ENCODE measurements at places on chromosomes 2 and 18. TPM values are rescaled to one million over a fixed set of nuclear protein-coding genes. Genes with fewer than 3 reads are reported as not detected.

Gene CDH20
- total RNA-seq = not detected

Gene ASXL2
- 7.0 TPM for total RNA-seq

Gene MDH1B
- total RNA-seq = 0.42 TPM

Gene LCT
- not detected for total RNA-seq

Gene CXCR1
- not detected for total RNA-seq

Gene FHOD3
- total RNA-seq = 0.53 TPM

Gene FN1
- 887 TPM for total RNA-seq

Gene GPR75
- total RNA-seq = 2.3 TPM

Gene SERPINB4
- total RNA-seq = 0.26 TPM

- peak; percentile 35 for DNase-seq
These were observed 241.4 kb downstream of the CDH20 start for GRCh38 chr18:61574665-61575064.

GRCh38 chr18:63553081-63553480 is 10.9 kb downstream of the SERPINB12 start:
- peak; percentile 3 for DNase-seq

- DNase-seq = no peak
These were observed 22.3 kb upstream of the ASAP2 start for GRCh38 chr2:9184361-9184760.

DNA sequence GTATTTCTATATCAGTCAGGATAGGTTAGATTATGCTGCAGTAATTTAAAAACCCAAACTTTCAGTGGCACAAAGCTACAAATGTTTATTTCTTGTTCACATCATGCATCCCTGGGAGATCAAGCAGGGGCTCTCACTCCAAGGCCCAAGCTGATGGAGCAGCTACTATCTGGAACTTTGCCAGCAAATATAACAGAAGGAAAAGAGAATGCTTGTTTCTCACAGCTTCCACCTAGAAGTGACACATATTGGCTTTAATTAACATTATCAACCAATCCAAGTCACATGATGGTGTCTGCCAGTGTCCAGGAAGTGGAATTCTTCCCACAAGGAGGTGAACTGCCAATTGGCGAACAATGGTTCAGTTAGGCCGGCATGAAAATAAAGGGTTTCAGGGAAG is 306.9 kb downstream of the BCL11A start:
- DNase-seq = no peak

GRCh38 chr18:4631239-4631638 is 176.1 kb upstream of the DLGAP1 start:
- no peak for DNase-seq

- DNase-seq = no peak
These were observed 274.0 kb downstream of the NDUFA10 start for GRCh38 chr2:239750929-239751678.

GRCh38 chr2:61006486-61007105 is 10.9 kb upstream of the PEX13 start:
- DNase-seq = no peak

DNA sequence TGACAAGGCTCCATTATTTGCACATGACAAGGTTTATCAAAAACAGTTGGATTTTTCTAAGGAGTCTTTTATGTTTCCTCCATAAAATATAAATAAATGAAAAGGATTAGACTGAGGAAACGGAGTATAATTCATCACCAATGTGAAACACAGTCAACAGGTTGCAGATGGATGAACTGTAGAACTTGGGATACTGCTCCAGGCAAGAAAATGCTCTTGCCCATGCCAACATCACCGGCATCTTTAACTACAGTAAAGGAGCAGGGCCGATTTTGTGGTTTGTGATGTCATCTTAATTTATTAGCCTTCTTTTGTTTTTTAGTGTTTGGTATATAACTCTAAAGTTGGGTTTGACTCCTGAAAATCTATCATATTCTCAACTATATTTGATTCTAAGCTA is 577.3 kb downstream of the EPHA4 start:
- no peak for DNase-seq

DNA sequence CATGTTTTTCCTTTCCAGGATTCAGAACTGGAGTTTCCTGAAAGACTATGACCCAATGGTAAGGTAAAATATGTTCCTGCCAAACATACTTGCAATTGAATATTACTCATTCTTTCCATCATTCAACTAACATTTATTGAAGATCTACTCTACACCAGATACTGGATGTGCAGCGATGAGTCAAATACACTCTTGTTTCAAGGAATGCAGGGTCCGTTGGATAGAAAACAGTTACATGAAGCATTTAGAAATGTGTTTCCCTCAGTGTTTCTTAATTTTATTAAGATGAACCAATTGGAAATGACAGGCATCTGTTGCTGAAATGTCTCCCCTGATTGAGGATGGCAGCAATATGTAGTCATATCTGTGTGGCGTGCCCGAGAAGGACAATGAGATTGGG is 14.8 kb upstream of the SLC66A3 start:
- DNase-seq = no peak

GRCh38 chr2:106886916-106887758 is 1.2 kb upstream of the ST6GAL2 start:
- no peak for DNase-seq

DNA sequence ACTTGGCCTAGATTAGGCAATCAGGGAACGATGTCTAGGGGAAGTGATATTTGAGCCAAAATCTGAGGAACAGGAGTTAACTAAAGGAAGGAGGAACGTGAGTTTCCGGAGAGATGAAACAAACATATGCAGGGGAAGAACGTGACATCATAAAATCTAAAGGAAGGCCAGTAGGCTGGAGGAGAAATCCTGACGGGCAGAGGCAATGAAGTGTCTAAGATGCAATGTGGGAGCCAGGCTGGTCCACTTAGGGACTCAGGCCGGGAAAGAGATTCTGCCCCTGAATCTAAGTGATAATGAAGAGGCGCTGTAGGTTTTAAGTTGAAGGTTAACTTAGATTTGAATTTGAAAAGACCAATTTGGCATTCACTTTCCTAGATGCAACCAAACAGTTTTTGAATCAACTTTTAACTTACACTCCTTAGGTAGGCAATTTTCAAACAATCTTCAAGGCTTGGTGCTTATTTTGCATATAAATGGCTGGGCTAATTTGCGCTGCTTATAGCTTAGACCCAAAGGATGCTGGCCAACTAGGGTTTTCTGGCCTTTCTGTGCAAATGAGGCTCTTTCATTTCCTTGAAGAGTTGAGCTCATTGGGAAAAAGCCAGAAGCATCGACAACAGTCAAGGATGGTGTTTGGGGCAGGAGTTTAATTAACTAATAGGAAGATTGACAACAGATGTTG is 221.7 kb downstream of the SOX11 start:
- no peak for DNase-seq

- DNase-seq = no peak
These were observed 207.5 kb upstream of the FOSL2 start for GRCh38 chr2:28185153-28185552.

DNA sequence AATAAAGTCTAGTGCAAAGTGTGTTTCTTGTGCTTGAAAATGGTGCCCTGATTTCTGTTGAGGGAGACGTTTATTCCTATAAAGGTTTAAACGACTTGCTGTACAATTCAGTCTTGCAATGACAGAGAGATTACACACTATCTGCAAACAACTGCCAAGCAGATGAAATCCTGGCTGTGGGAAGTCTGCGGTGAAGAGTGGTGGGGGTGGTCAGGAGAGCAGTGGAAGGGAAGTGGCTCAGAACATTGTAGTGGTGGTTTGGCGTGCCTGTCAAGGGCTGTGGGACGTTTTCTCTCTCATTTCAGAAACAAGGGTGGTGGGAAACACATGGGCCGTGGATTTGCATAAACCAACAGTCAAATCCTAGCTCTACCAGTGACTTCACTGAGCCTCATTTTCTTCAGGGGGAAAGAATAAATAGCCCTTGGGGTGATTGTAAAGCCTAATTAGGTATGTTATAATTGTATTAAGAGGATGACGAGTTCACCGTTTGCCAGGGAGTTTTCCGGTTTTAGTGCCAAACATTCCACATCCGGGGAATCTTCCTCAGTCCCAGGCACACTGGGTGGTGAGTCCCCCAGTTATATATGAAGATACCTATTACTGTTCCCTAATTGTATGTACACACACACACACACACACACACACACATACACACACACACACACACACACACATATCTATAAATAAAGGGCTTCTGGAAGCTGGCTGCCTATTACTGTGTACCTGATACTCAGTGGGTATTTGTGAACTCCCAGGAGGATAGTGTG is 115.0 kb downstream of the SPTBN1 start:
- peak; percentile 90 for DNase-seq

- no peak for DNase-seq
These were observed 27.5 kb upstream of the SUCLG1 start for GRCh38 chr2:84486441-84487115.

DNA sequence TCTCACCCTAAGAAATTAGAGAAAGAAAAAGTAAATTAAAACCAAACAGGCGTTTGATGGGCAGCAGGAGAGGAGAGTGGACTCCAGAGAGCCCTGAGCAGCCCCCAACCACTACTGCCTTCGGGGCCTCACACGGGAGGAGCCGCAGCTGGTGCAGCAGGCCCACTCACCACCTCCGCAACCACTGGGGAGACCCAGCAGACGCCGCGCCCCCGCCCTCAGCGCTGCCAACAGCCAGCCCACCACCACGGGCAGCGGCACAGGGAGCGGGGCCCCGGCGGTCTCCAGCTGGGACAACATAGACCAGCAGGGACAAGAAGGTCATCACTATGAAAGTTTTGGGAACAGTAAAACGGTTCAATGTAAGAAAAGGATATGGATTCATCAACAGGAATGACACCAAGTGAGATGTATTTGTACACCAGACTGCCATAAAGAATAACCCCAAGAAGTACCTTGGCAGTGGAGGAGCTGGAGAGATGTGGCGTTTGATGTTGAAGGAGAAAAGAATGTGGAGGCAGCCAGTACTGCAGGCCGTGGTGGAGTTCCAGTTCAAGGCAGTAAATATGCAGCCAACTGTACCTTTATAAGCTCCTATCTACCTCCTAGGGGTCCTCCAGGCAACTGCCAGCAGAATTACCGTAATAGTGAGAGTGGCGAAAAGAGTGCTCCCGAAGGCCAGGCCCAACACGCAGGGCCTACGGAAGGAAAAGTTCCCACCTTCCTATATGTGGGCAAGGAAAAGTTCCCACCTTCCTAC is 76.5 kb downstream of the OLA1 start:
- no peak for DNase-seq

GRCh38 chr2:95333056-95333455 is 35.9 kb downstream of the KCNIP3 start:
- DNase-seq = no peak

DNA sequence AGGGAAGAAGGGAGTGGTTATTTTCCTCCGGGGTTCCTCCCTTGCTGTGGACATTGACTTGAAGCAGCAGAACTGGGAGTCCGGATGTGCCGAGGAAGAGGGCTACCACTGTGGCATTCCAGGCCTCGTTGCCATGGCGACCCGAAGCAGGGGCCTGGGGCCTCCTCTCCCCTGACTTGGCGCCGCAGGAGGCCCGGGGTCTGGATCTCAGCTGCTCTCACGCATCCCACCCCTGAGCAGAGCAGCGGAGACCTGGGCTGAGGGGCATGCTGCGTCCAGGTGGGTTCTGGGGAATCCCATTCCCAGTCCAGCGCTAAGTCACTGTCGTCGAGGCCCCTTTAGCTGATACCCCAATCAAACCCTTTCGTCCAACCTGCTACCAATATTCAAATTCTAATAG is 100.2 kb downstream of the BCL11A start:
- no peak for DNase-seq

DNA sequence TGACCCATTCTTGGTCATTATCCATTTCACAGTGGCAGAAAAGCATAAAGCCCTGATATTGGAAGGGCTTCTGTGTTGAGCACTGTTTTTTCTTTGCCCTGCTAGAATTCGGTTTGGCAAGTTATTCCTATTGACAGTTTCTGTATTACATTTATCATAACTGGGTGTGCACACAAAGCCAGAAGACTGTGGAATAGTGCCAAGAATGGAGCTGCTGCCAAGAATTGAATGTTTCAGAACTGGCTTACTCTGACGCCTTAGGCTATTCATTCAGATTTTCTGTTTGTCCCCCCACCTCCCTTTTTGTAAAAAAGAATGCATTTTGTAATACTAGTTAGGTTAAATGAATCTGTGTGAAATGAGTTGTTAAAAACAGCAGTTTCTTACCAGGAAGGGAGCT is 12.7 kb downstream of the KDM3A start:
- no peak for DNase-seq

GRCh38 chr2:48203668-48204067 is 297.4 kb upstream of the FBXO11 start:
- DNase-seq = no peak

GRCh38 chr2:172725284-172725683 is 10.4 kb upstream of the RAPGEF4 start:
- DNase-seq = no peak

- no peak for DNase-seq
These were observed 605 bp downstream of the C2orf68 start for GRCh38 chr2:85611217-85611704.

Data from SJSA1 (cell line).